ENCODE measurements at places on chromosomes 1 and 21. TPM values are rescaled to one million over a fixed set of nuclear protein-coding genes. Genes with fewer than 3 reads are reported as not detected.

DNA sequence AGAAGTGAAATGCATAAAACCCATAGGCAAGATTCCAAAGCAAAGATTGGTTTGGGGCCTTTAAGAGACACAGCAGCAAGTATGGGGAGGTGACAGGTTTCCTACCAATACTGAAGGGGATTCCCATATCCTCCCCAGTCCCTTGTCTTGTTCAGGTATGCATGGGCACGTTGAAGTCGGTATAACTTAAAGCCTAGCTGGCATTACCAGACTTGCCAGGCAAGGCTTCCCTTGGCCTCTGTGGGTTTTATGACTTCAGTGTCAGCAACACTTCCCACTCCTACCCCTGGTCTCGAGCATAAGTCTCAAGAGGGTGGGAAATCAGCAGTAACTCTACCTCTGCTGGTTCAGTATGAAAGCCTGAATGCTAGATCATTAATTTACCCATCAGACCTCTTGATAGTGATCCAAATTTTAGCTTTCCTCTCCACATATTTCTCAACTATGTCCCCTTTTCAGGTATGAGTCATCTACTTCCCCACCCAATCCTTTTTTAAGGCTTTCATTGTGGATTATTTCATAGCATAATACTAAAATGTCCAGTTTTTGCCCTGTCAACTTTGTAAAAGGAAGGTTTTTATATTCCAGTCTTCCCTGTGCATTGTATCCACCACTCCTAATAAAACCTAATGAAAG, 6.8 kb downstream of the CYP4X1 start:
- no peak for DNase-seq

The NEGR1 gene
- total RNA-seq = 194 TPM

- no peak for DNase-seq
Observed at GRCh38 chr1:8780405-8780804, 37.0 kb downstream of the RERE start.

- no peak for DNase-seq
Observed at GRCh38 chr1:84344286-84344685, 42.8 kb downstream of the SAMD13 start.

DNA sequence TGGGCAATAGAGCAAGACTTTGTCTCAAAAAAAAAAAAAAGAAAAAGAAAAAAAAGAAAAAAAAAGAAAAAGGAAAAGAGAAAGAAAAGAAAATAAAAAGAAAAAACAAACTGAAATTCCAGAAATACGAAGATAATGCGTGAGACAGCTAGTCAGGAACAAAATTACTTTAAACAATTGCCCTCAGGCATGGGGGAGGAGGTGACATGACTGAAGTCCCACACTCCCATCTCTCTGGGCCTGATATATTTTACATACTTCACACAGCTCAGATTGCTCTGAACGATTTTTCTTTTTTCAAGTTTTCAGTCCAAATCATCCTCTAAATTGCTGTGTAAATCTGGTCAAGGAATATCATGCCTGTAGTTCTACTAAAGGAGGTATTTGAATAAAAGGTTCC, 409.5 kb upstream of the DEPDC1 start:
- DNase-seq = no peak

DNA sequence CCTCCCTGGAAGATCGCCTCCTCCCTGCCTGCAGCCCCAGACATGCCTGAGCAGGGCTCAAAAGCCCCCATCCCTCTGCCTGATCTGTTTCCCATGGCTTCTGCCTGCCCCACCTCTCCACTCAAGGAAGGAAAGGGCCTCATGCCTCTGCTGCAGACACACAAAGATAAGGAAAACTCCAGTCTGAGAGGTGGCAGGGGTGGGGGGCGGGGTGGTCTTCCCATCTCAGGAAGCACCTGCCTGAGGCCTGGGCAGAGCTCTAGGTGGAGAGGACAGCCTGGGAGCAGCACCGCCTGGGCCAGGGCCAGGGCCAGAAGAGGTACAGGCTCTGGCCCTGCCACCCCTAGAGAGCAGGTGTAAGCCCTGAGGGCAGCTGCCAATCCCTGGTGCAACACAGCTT, 4.1 kb upstream of the GJB3 start:
- no peak for DNase-seq

GRCh38 chr21:27633631-27634030, 666.7 kb upstream of the ADAMTS5 start:
- DNase-seq = no peak

GRCh38 chr1:205924460-205924790, 18.8 kb downstream of the SLC26A9 start:
- DNase-seq = no peak

DNA sequence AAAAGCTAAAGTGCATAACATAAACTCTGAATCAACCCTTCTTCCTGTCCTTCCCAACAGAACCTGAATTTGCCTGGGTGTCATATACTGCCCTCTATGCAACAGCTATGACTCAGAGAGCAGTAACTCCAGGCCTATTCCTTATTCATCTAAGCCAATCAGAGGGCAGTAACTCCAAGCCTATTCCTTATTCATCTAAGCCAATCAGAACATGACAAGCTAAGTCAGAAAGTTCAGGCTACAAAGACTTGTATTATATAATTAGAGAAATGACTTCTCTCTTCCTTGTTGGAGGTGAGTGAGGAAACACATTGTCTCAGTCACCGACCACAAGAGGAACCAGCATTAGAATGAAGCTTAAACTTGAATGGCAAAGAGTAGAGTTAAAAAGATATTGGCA, 26.2 kb upstream of the TADA1 start:
- DNase-seq = no peak

The XCL2 gene
- not detected for total RNA-seq

DNA sequence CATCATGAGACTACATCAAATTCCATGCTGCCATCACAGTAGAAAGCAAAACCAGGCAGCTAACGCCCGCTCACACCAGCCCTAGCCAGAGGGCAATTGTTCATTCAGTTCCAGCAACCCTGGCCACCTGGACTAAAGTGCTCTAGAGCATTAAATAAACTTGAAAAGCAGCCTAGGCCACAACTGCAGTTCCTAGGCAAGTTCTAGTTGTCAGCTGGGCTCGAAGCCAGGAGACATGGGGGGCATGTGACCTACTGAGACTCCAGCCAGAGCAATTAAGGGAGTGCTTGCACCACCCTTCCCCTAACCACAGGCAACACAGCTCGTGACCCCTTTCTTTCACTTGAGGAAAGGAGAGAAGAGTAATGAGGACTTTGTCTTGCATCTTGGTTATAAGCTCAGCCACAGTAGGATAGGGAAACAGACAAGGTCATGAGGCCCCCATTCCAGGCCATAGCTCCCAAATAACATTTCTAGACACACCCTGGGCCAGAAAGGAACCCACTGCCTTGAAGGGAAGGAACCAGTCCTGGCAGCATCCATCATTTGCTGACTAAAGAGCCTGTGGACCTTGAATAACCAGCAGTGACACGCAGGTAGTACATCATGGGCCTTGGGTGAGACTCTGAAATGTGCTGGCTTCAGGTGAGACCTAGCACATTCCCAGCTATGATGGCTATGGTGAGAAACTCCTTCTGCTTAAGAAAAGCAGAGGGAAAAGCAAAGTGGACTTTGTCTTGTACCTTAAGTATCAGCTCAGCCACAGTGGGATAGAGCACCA, 77.0 kb downstream of the ZZZ3 start:
- peak; percentile 42 for DNase-seq

The FCGR3B gene
- total RNA-seq = 7.2 TPM
